ENCODE measurements at places on chromosomes 2 and 18. TPM values are rescaled to one million over a fixed set of nuclear protein-coding genes. Genes with fewer than 3 reads are reported as not detected.

DNA sequence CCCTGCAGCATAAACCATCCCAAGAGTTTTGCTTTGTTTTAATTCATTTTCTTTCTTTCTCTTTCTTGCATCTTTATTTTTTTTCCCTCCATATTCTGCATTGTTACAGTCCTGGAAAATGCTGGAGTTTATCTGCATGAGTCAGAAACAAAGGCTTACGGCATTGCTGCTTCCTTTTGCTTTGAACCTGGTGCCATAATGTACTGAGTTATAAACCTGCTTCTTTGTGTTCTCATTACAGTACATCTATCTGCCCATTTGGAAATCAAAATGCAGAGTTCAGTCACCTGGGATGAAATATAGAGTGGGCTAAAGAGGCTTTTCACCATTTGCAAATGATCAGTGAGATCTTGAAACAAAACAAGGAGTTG, 1009.2 kb upstream of the FANCL start:
- no peak for DNase-seq

GRCh38 chr2:96320326-96320725, 4.8 kb upstream of the ITPRIPL1 start:
- DNase-seq = no peak

DNA sequence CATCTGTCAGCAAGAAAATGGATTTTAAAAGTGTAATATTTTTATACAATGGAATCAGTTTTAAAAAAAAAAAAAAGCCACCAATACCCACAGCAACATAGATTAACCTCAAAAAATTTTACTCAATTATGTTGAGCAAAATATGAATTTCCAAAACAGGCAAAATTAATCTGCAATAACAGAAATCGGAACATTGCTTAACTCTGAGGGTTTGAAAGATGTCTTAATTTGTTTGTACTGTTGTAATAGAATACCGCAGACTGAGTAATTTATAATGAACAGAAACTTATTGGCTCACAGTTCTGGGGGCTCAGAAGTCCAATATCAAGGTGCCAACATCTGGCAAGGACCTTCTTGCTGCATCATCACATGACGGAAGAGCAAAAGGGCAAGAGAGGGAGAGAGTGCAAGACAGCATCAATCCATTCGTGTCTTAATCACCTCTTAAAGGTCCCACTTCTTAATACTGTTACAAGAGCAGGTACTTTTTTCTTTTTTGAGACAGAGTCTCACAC, 31.8 kb upstream of the TNFAIP6 start:
- DNase-seq = no peak

- no peak for DNase-seq
Observed at GRCh38 chr18:13542520-13542847, 183.9 kb downstream of the FAM210A start.

- DNase-seq = no peak
Observed at GRCh38 chr2:166127217-166128155, at the start of gene SCN1A. SCN1A (minus strand) TSS chr2:166128020; CDS start chr2:166073621, 54,399 bp downstream.

DNA sequence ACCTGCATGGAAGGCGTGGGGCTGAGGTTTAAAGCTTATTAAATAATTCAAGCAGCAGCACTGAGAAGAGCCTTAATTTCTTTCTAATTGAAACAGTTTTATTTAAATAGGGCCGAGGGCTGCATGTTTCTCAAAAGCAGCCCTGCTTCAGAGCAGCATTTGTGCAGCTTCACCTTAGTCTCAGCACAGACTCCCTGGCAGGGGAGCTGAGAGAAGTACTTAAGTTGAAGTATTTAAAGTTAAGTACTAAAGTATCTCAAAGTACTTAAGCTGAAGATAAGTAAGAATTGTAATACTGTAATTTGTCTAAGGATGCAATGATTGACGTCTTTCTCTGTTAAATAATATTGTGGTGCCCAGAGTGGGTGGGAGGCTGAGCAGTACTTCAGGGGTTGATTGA, 31.4 kb downstream of the IMPA2 start:
- DNase-seq = no peak

DNA sequence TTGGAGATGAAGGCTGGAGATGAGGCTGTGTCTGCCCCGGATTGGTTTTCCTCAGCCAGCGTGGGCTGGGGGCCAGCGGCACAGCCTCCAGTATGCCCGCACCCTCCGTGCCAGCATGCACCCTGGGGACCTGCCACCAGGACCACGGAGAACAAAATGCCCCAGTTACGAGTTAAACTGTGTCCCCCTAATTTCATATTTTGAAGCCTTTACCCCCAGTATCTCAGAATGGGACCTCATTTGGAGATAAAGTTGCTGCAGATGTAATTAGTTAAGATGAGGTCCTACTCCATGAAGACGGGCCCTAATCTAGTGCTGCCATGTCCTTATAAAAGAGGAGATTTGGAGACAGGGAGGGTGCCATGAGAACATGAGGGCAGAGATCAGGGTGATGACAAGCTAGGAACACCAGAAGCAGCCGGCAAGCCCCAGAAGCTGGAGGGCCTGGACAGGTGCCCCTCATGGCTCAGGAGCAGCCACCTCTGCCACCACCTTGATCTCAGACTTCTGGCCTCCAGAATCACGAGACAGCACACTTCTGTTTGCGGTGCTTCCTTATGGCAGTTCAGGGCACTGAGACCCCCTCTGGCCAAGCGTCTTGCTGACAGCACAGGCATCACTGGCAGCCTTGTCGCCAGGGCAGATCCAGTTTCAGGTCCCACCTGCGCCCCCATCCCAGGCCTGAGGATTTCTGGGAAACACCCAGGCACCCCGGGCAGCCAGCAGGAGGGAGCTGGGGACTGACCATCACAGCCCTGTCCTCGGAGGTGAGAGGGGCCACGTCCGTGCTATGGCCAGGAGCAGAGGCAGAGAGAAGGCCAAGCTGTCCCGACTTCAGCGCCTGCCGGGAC, 29.4 kb downstream of the KIF1A start:
- DNase-seq = no peak

DNA sequence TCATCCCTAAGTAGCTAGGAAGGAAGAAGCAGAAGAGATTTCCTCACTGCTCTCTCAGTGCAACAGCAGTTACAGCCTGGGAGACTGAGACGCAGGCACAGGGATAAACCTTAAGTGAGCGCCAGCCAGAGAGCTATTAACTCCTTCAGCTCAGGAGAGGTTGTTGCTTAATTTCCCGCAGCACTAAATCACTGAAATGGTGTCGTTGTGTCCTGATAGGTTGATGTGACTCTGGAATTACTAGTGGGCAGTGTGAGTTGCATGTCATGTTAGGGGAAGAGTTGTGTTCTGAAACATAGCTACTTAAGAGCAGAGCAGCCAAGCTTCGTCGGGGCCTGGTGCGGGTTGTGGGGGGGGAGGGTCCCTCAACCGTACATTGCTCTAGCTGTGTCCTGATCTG, 225.8 kb downstream of the NAPG start:
- DNase-seq = no peak

GRCh38 chr2:227862227-227862740, 9.1 kb upstream of the DAW1 start:
- no peak for DNase-seq

DNA sequence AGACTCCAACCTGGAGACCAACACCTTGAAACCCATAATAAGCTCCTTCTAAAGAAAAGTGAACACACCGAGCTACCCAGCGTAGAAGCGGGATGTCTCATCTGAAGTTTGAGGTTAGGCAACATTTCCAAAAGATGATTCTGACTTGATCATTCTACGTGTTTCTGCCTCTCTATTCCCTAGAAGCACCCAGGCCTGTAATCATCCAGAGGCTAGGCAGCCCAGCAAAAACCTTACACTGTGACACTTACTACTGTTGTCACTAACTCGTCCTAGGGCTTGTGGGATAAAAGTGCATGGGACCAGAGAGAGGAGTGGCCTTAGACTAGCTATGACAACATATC, 1.4 kb downstream of the ZBTB14 start:
- DNase-seq = no peak

DNA sequence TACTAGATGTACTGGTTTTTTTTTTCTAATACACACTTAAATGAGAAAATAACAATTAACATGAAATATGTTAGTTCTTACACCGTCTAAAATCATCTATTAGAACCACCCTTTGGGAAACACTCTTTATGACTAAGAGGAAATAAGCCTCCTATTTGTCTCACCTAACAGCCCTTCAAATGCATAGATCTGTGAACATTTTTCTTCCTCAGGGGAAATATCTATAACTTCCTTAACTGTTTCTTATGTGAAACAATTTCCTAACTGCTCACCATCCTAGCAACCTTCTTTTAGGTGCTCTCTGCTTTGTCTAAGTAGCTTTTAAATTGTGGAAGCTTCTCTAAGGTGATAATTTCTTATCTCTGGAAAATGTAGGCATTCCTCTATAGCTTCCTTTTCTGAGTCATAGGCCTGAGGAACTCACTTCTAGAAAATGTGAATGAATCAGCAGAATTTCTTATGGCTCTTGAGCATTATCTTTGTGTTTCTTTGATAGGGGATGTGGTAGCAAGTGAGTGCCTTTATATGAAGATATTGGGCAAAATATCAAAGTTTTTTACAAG, 56.1 kb downstream of the CNTNAP5 start:
- DNase-seq = no peak

The GRHL1 gene
- 4.9 TPM for polyA plus RNA-seq
